Progenitor cell of endocrine pancreas (in vitro differentiated cells): ENCODE measurements at places on chromosomes 11 and 22.

DNA sequence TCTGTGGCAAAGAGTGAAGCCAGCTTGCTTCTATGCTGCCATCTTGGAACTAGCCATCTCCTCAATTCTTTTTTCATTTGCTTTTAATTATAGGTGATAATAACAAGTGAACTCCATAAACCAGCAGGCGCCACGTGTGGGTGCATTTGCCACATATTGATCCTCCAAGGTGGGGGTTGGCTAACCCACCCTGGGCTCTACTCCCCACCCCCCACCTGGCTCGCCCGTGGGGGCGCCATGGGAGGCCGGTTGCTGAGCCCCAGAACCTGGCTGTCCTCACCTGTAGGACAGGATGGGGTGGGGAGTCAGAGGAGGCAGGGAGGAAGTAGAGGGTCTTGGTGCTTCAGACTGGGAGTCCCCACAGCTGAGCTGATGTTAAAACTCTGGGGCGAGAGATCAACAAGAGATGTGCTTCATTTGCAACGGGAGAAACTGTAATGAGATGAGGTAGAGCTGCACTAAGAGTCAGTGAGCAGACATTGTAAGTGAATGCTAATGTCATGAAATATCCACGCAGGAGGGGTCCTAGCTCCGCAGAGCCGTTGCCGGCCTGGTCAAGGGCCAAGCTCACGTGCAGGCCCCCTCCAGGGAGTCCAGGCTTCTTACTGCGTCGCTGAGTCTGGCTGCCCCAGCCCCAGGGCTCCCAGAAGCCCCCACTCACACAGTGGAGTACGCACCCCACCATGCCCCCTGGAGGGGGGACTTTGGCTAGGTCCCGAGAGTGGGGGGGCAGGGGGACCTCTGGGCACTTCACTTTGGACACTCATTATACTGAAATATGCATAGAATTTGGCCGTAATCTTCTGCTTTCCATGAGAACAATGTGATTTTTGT is 59.4 kb downstream of the BRD1 start:
- no peak for DNase-seq

- DNase-seq: no peak
Measured at GRCh38 chr11:18769802-18770456, 21.7 kb downstream of the PTPN5 start.

DNA sequence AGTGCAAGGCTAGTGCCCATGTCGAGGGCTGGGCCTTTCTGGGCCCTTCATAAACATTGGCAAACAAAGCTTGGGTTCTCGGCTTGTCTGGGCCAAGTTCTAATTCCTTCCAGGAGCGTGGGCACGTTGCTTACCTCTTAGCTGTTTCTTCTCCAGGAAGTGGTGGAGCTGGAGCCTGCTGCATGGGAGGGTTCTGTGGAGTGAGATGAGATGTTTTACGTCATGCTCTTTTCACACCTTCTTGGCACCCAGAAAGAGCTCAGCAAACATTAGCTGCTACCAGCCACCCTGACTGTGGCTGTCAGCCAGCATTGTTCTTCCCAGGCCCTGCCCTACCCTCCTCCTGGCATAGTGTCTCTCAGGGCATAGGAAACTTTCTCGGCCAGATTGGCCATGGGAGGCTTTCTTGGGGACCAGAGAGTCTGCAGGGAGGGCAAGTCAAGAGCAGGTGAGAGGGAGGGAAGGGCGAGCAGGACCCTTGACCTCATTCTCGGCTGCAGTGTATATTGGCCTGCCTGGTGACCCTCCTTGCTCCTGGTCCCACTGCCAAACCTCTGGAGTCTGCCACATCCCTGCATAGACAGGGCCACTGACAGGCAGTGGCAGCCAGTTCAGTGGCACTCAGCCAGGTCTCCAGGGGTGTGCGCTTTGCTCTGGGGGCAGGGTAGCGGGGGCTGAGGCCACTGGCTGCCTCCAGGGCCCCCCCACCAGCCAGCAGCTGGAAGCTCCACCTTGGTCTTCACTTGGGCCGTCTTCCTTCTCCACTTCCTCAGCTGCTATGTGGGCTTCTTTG is 98.8 kb downstream of the BCR start:
- DNase-seq: no peak

DNA sequence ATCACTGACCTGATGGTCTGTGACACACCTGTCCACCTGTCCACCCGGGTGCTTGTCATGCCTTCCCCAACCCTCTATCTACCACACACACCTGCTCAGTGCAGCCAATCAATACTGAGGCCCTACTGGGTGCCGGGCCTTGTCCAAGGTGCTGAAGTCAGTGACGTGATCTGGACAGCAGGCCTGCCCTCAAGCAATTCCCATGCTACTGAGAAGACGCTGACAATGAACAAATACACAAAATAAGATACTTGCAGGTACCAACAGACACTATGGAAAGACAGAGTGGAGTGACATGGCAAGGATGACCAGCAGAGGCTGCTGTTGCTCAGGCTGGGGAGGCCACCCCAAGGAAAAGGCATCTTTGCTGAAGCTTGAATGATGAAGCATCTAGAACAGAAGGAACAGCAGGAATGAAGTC is 21.2 kb downstream of the PLAAT3 start:
- DNase-seq: no peak

- peak; percentile 41 for DNase-seq
Measured at GRCh38 chr11:61488651-61489291, 19.8 kb upstream of the LRRC10B start.

DNA sequence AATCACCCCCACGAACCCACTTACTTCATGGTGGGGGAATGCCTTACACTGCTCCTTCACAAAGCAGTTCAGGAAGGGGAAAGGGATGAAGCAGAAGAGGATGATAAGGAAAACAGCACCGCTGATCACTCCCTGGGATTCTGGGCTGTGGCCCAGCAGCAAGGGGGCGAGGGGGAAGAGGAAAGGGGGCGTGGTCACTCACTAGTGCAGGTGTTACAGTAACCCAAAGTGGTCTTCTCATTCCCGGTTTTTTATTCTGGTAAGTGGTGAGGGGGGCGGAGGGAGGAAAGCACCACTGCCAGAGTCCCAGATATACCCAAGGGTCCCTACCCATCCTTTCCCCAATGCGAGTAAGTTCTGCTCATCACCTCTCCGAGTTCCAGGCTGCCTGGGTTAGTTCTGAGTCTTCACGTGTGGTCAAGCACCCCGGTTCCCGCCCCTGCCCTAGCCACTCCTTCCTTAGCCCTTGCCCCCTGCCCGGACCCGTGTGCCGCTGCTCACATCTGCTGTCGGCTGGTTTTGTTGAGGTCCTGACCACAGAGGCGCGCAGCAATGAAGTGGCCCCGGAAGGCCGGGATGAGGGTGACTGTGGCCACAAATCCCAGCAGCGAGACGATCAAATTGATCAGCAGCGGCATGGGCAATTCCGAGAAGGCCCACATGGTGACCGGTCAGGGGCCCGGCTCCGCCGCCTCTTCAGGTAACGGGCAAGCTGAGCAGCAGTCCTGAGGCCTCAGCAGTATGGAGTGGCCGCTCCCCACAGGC is 477 bp downstream of the DPAGT1 start:
- DNase-seq: peak; percentile 54

DNA sequence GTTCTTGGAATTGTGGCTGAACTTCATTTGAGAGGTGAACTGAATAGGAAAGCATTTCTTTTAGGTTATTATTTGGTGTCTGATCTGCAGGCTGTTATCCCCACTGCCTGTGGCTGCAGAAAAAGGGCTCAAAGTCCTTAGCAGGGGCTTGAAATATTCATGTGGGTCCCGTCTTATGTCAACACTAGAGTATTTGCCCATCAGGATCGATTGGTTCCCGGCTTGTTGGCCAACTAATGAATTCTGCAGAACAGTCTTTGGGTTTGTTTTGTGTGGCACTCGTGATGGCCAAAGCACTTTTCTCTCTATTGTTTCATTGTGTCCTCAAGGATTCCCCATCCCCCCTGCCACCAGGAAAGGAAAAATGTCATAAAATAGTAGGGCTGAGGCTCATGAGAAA is 211.9 kb downstream of the MYO18B start:
- peak; percentile 19 for DNase-seq

DNA sequence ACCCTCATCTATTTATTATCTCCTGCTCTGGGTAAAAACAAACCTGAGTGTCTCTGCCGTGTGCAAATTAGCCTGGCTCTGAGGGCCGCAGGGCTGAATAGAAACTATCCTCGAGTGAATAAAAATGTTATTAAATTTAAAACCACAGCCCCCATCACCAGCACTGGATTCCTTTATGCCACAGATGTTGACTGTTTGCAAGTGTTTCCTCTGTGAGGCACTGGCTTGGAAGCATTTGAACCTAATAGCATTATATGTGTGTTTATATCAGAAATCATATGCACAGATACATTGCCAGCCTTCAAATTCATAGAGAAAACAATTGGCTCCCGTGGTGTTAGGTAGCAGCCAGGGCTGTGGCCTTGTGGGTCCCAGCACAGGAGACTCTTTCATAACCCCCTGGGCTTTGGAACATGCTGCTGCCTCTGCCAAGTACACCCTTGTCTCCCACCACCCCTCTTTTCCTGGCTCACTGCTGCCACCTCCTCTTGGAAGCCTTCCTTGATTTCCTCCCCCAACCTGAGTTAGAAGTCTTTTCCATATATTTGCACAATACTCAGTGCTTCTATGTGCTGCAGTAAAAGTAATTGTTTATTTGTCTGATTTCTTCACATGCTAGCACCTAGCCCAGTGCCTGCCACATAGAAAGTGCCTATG is 294.4 kb downstream of the DDX10 start:
- DNase-seq: no peak

DNA sequence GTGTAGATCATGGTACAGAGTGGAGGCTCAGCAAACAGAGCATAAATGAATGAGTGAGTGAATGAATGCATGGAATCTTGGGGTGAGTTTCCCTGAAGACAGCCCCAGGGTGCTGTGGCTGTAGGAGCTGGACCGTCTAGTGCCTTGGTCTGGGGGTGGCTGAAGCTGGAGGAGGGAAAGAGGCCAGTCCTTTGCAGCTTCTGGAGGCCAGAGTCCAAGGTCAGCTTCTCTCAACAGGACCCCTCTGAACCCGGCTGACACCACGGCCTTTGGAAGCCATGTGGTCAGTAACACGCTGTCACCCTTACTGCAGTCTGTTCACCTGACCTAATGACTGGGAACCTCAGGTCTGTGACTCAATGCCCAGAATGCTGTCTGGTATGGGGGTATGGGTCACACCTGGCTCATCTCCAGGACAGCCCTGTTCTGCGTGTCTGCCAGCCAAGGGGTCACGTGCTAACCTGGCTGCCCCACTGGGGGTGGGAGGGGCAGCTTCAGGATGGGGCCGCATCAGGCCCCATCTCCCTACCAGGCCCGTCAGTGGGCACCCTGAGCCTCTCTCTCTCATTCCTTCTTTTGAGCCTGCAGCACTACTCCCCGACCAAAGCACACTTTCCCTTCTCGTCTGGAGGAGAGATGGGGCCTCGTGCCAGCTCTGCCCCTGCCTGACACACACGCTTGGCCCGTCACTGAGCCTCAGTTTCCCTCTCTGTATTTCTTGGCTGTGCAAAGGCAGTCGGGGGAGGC is 24.1 kb upstream of the CHKA start:
- DNase-seq: no peak

DNA sequence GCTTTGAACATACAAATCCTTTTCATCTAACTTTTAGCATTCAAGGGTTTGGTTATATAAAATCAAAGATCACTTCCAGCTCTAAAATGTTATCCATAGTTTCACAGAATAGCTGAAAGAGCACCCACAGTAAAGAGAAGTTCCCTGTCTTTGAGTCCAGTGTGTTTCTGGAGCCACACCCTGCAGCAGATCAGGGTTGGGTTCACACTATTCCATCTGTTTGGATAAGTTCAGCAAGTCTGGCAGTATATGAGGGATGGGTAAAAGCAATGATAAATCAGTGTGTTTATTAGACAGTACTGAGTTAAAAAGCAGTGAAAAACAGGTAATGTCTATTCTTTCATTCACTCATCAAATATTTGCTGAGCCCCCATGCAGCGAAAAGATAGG is 135.8 kb upstream of the PITPNB start:
- DNase-seq: no peak

DNA sequence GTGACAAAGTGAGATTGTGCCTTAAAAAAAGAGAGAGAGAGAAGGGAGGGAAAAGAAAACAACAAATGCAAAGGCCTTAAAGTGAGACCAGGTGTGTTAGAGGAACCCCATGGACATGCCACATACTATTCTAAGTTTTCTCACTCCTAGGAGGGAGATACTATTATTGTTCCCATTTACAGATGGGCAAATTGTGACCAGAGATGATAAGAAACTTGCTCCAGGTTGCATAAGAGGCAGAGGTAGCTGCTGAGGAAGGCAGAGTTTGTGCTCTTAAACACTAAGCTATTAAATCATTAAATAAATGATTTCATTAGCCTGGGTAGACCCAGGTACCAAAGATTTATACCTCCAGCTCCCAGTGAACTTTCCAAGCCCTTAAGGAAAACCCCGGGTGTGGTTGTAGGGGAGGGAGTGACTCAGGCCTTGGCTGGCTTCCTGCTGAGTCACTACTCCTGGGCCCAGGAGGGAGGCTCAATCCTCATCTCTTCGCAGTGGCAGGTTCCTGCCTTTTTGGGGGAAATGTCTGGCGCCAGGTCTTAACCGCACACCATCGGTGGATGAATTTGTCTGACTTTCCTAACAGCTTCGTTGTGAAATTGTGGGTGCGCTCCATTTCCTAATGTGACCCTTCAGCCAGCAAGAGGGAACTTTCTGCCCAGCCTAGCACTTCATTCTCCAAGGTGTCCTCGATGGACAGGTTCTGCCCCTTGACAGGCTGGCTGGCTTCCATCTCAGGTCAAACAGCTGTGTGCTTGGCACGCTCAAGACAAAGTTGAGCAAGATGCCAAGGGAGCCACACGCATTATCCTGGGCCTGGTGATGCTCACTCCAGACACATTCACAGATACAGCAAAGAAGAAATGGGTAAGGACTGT is 33.4 kb upstream of the PTPRJ start:
- DNase-seq: no peak

DNA sequence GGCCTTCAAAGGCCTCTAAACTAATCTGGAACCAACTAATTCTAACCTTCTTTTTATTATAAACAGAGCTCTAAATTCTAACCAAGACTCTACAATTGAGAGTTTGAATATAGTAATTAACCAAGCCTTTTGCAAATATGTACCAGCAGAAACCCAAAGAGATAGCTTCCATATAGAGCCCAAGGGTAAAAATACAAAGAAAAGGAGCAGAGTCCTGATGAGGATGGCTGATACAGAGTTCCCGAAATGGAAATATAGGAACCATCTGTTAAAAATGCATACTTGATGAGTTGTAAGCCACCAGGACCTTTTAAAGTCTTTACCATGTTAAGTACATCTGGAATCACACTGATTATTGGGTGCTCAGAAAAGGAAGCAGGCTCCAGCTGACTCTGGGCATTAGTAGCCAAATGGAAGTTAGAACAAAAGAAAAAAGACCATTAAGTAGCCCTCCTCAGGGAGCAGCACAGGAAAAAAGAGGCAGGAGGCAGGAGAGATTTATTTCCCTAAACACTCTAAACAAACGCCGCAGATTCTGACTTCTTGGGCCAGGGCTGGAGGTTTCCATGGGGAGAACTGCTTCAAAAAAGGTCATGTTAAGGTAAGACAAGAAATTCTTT is 463.1 kb upstream of the FAT3 start:
- DNase-seq: no peak
